Activated T-helper 1 cell treated with anti-CD3 and anti-CD28 coated beads, Interleukin-12 subunit alpha, Interleukin-12 subunit beta, Interleukin-2, Interleukin-4 antibody, amounts not matched to agents 30 ng/mL and 10 ng/mL and 1 ng/mL, durations not matched to agents 14 hours and 24 hours and 36 hours (primary cell): ENCODE measurements at places on chromosomes 1 and 21. TPM values are rescaled to one million over a fixed set of nuclear protein-coding genes. Genes with fewer than 3 reads are reported as not detected.

Gene DCDC2B
- 0.15 TPM in 1 of 2 replicates, not detected in the other for total RNA-seq

Gene GOLT1A
- total RNA-seq: not detected in 2 replicates

Gene CSMD2
- total RNA-seq: not detected in 2 replicates

Gene INSRR
- 0.65 and 0.78 TPM in 2 replicates for total RNA-seq

Gene S100A8
- total RNA-seq: not detected in 2 replicates

- peak; percentile 48 for DNase-seq
- H3K36me3 ChIP-seq: peaks cover 36% of the 10 kb centered on the region
- H3K27me3 ChIP-seq: no peaks in the 10 kb centered on the region
- peak overlapping the region; percentile 50 for H3K27ac ChIP-seq
These were observed 22.3 kb downstream of the ACP6 start for GRCh38 chr1:147647796-147648633.

- DNase-seq: peak; percentile 26
- H3K27ac ChIP-seq: peak overlapping the region; percentile 86
- H3K4me1 ChIP-seq: peaks cover 29% of the 10 kb centered on the region
- no peak overlapping the region for H3K4me3 ChIP-seq
- no peaks in the 10 kb centered on the region for H3K27me3 ChIP-seq
These were observed 142.9 kb downstream of the GLUL start for GRCh38 chr1:182248721-182249120.

DNA sequence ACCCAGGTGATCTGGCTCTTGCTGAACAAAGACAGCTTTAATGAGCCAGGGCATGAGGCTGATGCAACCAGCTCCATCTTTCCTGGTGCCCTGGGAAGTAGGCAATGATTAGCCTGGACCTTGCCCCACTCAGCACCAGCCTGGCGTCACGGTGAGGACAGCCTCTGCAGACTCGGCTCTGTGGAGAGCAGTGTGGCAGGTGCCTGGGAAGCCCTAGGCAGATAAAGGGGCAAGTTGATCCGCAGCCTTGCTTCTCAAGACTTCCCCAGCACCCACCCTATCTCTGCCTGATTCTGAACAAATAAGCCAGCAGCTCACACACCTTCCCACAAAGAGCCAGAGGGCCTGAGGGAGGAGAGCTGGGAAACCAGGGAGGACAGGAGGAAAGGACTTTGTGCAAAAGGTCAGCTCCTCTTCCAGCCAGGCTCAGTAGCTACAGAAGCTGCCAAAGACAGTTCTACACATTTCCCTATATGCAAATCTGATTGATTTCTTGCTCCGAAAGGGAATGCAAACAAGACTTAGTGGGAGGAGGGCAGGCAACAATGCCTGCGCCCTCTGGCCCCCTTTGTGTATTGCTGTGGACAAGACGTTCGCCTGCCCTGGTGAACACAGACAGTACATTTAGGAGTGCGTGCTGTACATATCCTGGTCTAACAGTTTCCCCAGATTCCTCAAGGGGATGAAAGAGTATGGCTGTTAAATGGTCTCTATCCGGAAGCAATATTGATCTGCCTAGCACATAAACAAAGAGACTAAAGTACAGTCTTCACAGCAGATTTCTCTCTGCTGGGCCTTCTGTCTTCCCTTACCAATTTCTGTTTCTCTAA lies 63.8 kb downstream of the BCAR3 start:
- H3K4me3 ChIP-seq: no peak overlapping the region
- no peak overlapping the region for H3K27ac ChIP-seq
- no peaks in the 10 kb centered on the region for H3K36me3 ChIP-seq
- H3K27me3 ChIP-seq: peaks cover 33% of the 10 kb centered on the region

DNA sequence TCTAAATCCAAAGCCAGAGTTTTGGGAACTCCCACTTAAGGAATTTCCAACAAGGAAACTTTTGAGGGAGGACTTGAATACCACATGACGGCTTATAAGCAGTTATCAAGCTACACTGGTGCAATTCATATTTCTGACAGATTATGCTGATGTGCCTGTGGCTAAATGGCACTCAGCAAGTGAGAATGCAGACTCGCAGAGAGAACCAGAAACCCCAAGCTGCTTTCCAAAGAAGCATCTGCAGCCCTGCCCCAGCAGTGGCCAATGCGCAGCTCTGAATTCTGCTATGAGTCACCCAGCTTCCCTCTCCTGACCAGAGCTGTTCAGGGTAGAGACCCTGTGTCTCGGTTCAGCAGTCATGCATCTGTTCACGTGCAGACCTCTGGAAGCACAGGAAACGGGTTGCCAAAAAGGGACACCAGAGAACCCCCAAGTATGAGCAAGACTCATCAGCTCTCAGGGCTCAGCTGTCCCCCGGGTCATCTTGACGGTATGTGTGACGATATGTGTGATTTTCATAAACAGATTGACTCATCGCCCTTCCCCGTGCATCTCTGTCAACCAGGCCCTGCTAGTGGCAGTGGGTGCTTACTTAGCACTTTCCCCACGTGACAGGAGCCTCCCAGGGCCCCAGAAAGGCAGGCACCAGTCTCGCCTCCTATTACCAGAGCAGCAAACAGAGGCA lies 76.3 kb downstream of the ITPKB start:
- peak overlapping the region; percentile 86 for H3K27ac ChIP-seq
- H3K4me1 ChIP-seq: peaks cover 77% of the 10 kb centered on the region
- no peaks in the 10 kb centered on the region for H3K27me3 ChIP-seq
- peak; percentile 78 for DNase-seq
- peaks cover 27% of the 10 kb centered on the region for H3K36me3 ChIP-seq
- peak overlapping the region; percentile 58 for H3K4me3 ChIP-seq

GRCh38 chr1:37614105-37614504 lies 18.4 kb upstream of the GNL2 start:
- no peak for DNase-seq
- no peaks in the 10 kb centered on the region for H3K36me3 ChIP-seq
- no peaks in the 10 kb centered on the region for H3K4me1 ChIP-seq
- no peak overlapping the region for H3K4me3 ChIP-seq
